ENCODE measurements at places on chromosomes 6 and 20.

DNA sequence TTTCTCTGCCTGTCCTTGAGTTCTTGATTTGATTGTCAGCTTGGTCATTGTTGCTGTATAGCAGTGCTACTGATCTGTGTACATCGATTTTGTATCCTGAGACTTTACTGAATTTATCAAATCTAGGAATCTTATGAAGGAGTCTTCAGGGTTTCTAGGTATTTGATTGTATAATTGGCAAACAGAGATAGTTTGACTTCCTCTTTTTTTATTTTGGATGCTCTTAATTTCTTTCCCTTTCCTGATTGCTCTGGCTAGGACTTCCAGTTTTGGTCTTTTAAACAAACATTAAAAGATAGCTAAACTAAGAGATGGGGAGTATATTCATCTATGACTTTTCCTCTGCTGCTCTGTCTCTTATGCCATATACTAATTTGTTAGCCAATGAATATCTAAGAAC lies 62.4 kb downstream of the NCOA7 start:
- DNase-seq = no peak

- DNase-seq = no peak
Observed at GRCh38 chr20:20668639-20669038, 43.8 kb downstream of the RALGAPA2 start.

GRCh38 chr20:32930181-32930580 lies 71.5 kb downstream of the EFCAB8 start:
- DNase-seq = no peak

DNA sequence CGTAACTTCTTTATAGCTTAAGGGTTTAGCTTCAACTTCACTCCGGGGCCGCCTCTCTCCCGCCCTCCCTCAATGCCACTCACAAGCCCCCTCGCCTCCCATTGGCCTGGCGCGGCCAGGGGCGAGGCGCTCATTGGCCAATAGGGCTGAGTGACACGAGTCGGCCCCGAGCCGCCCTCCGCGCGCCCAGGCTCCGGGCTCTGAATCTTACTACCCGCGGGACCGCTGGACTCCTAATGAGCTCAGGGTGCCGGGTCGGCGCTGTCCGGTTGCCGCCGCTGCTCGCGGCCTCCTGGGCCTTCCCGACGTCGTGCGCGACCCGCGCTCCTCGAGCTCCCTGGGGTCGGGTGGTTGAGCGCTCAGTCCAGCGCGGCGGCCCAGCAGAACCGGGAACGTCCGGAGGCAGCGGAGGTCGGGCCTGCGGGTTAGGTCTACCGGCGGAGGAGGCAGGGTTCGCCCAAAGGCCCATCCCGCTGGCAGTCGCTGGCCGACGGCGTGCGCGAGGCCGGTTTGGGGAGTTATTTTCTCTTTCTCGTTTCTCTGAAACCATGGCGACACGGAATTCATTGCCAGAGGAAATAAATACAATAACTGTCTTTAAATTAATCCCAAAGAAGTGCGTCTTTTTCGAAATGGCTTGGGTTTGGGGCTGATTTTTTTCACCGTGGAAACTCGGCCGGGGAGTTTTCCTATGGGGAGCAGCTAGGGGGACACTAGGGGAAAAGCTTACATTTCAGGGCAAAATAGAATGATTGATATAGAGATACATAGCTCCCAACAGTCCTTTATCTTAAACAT lies at the start of gene SIM1:
SIM1 (minus strand) TSS at position 19 of the 798 bp plus-strand sequence. CDS start 1,453 bp downstream, outside the sequence.
- DNase-seq = peak; percentile 34

- no peak for DNase-seq
Observed at GRCh38 chr6:2872423-2873358, 30.4 kb downstream of the SERPINB9 start.

DNA sequence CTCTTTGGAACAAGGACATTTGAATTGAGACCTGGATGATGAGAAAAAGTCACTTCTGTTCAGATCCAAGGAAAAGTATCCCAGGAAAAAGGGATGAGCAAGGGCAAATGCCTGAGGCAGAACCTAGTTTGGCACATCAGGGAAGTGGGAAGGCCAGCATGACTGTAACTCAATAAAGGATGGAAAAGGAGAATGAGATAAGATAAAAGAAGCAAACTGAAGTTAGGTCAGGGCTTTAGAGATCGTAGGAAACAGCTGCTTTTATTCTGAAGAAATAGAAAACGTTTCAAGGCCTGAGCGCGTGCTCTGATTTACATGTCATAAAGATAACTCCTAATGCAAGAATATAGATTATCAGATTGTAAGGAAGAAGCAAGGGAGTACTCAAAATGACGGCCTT lies 450.0 kb downstream of the FRK start:
- DNase-seq = no peak

GRCh38 chr6:109257494-109257893 lies 124.8 kb downstream of the CD164 start:
- no peak for DNase-seq

GRCh38 chr6:113860181-113860955 lies 3.2 kb downstream of the MARCKS start:
- no peak for DNase-seq

- DNase-seq = no peak
Observed at GRCh38 chr6:42278131-42278853, 60.6 kb upstream of the MRPS10 start.

DNA sequence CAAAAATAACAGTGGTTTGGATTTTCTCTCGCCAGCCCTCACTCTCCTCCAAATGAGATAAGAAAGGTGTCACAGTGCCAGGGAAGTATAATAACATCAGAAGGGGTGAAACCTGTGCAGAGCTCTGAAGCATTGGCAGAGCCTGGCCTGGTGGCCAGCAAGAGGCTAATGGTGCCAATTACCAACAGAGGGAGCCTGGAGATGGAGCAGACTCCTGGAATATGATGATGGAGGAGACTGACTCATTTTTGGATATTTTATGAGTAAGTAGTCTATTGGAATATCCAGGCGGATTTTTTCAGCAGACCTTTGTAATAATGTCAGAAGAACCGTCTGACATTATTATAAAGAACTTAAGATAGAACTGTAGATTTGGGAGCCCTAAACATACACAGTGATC lies 442.6 kb upstream of the MARCKS start:
- DNase-seq = peak; percentile 80

DNA sequence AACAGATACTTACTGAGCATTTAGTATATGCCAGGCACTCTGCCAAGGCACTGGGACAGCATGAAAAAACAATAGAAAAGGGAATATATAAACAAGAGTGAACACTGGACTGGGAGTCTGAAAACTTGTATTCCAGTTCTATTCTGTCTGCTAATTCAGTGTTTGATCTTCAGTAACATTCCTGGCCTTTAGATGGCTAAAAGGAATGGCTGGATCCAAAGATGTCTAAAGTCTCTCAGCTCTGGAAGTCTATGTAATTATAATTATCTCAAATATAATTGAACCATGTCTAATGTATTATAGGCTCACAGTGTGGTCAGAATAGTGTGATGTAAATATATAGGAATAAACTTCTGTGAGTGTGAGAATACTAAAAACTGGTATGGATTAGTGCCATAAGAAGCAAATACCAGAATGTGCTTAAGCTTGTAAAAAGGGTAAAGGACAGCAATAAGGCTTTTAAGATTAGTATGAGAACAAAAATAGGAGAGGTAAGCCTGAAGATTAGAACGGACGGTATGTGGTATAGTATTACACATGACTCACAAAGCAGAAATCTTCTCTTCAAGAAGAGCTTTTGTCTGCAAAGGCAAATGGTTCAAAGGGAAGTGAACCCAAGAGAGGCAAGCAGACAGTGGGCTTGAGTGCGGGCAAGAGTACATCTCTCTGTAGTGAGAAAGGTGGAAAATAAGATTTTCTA lies 68.5 kb downstream of the TMEM200A start:
- no peak for DNase-seq

DNA sequence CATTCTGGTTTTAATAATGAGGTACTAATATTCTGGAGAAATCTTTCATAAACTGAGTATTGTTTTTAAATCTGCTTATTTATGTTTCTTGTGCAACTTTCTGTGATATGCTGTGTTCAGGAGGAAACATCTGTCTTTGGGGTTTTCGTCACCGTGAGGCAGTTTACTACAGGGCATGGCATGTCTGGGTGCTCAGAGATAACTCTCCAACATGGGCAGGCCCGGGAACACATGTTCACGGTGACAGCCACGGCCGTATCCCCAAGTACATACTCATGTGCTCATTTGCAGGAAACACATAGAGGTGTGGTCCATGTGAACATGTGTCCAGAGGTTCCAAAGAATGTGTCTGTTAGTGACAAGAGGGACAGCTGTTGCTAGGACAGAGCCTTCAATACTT lies 62.1 kb upstream of the CNKSR3 start:
- peak; percentile 77 for DNase-seq

- no peak for DNase-seq
Observed at GRCh38 chr6:15250187-15251168, 4.6 kb downstream of the JARID2 start.

DNA sequence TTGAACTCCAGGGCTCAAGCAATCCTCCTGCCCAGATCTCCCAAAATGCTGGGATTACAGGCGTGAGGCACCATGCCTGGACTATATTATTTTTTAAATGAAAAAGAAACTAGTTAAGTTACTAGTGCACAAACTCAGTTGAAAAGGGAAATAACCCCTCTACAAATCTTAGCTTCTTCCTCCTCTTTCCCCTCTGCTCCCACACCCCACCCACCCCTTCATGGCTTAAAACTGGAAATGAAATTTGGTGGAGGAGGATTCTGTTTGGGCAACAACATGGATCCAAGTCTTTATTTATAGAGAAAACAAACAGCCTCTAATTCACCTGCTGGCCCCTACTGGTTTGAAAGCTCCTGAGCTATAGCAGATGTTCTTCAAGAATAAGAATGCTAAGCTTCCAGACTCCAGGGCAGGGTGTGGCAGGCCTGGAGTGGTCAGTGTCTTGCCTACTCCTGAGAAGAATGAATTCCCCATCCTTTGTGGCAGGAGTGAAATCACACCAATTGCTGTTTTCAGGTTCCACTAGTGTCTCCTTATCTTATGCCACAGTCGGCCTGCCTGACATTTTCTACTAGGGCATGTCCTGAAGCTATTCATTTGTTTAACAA lies 73.5 kb downstream of the ZFP64 start:
- DNase-seq = no peak

- no peak for DNase-seq
Observed at GRCh38 chr20:46265539-46265938, 42.8 kb downstream of the CDH22 start.

GRCh38 chr20:53547664-53548239 lies 45.9 kb downstream of the ZNF217 start:
- peak; percentile 49 for DNase-seq

- DNase-seq = no peak
Observed at GRCh38 chr6:33875696-33876095, 71.9 kb upstream of the MLN start.

- DNase-seq = no peak
Observed at GRCh38 chr20:41715526-41715925, 97.3 kb upstream of the CHD6 start.

GRCh38 chr20:4875578-4876067 lies 125.7 kb downstream of the SLC23A2 start:
- DNase-seq = no peak

DNA sequence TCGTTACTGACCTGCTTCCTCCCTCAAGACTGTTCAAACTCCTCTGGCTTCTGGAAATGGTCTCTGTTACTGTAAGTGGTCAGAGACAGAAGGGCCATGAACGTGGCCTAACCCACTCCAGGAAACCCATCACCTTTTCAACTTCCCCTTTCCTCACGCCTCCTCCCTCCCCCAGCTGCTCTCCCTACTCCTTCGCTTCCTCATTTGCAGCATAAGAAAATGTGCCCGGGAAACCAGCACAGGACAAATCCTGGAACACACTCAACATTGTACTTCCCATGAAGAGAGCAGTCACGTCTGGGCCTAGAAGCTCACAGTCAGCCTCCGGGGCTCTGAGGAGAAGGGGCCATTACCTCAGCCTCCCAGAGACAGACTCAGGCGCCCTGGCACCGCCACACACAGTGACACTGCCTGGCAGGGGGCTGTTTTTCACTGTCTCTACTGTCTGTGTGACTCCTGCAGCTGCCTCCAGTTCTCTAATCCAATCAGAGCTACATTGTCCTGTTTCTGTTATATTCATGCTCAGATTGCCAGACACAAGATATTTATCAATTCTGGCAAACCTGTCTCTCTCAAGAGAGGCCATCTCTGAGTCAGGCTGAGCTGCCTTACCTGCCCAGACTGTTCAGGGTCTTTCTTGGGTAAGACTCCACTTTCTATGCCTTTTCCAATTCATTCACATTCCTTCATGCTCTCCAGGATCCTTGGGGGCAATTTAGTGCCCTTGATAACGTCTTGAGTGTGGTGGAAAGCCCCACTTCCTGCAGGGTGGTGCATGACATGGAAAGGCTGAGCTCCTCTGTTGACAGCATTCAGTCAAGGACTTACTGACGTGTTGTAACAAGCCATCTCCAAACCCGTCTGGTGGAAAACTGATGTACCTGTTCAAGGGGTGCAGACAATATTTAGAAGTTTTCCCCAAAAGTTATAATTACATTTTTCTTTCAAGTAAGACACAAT lies 242.2 kb downstream of the HIVEP2 start:
- no peak for DNase-seq

DNA sequence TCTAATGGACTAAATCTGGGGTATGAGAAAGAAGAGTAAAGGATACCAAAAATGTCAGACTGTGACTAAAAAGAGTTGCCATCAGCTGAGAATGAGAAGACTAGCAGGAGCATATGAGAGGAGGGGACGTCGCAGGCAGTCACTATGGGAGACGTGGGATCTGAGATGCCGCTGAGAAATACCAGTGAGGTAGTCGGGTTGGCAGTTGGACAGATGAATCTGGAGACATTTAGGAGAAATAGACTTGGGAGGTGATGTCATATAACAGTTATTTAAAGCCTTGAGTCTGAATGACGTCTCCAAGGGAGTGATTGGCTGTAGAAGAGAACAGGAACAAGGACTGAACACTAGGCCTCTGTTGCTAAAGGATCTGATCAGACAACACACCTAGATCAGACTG lies 51.5 kb upstream of the TRIM26 start:
- DNase-seq = no peak

- no peak for DNase-seq
Observed at GRCh38 chr6:166996406-166996805, 2.8 kb upstream of the CEP43 start.

DNA sequence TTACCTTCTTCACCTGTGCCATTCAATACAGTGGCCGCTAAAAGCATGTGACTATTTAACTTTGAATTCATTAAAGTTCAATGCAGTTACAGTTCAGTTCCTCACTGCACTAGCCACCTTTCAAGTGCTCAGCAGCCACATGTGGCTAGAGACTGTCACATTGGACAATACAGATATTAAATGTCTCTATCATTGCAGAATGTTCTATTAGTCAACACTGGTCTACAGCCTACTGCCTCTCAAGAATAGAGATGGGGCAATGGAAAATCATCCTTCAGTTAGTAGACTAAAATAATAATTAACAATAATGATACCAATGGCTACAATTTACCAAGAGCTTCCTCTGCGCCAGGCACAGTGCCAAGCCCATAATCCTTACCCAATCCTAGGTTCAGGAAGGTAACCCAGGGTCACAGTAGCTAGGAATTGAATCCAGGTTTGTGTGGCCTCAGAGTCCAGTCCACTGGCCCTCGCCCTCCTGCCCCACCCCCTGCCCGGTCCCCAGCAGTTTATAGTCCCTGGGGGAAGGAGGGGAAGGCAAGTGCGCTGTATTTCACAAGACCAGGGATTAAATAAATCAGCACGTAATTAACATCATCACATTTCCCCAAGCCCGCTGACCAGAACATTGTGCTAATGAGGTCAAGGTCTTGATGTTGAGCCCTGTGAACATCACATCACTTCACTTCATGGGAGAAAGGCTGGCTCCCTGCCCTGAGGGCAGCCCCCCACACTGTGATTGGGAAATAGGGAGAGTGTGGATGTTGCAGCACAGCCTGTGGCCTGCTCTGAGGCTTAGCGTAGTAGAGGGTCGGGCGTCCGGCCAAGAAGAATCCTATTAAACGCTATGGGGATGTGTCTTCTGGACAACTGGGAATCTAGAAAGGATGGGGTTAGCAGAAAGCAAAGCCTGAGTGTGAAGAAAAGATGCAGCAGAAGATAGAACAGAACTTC lies 147.2 kb downstream of the VEGFA start:
- no peak for DNase-seq
